Mesenchymal stem cell (in vitro differentiated cells and primary cell): ENCODE measurements at places on chromosomes 6 and 20.

GRCh38 chr6:70813885-70814284 is 143.0 kb downstream of the B3GAT2 start:
- DNase-seq = no peak

- DNase-seq = no peak
These were observed 32.9 kb upstream of the UTRN start for GRCh38 chr6:144252259-144252658.

GRCh38 chr6:391559-392440 is at the start of gene IRF4:
TSS of gene IRF4 (plus strand) at chr6:391752. CDS start at chr6:393153, 1,401 bp downstream.
- no peak for DNase-seq

DNA sequence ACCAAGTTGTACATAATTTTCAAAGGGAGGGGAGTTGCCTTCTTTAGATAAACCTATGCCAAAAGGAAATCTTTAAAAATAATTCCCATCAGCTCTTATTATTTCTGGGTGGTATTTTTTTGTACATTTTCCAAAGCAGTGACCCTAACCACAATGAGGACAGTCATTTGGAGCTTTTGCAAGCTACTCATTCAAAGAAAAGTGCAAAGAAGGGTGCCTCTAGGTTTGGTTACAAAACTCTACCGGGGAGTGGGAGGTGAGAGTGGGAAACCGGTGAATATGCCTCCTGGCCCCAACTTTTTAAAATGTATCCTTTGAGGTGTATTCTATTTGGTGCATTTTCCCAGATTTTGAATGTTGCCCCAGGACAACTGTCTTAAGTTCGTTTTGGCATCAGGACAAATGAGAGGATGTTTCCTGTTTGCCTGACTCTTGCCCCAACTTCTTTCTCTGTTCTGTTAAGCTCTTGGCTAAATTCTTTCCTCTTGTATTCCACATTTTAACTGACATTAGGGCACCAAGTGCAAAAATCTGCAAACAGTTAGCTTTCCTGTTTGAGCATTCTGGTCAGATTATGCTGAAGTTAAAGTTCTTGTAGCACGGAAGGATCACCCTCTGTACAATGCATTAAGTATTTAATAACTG is 78.9 kb downstream of the SLX4IP start:
- DNase-seq = peak; percentile 40

GRCh38 chr6:13274707-13275434 is 53.5 kb downstream of the TBC1D7 start:
- DNase-seq = no peak

- DNase-seq = no peak
These were observed 94.2 kb downstream of the MYLK4 start for GRCh38 chr6:2656460-2657079.

GRCh38 chr6:32668226-32668747 is 1.8 kb upstream of the HLA-DQB1 start:
- DNase-seq = peak; percentile 27

GRCh38 chr6:159107451-159108260 is 61.5 kb upstream of the FNDC1 start:
- DNase-seq = no peak
